Cortex of kidney (tissue), 1 donor: ENCODE measurements at places on chromosomes 5 and 9.

DNA sequence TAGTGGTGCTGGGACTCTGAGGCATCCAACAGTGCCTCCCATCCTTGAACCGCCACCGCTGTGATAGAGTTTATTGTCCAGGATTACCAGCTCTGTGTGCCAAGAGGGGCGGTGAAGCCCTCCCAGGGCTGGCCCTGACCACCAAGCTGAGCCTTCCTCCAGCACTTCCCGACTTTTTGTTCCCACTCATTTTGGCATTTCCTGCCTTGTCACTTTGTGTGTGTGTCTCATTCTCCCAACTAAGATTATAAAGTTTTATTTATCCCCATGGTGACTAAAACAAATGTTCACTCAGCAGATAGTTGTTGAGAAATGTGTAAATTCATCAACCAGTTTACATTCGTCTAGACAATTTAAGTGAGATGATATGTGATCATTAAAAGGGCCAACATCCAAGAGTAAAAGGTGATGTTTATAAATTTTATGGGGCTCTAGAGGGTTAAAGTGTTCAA lies 2.5 kb downstream of the F2R start:
- DNase-seq: no peak

- DNase-seq: no peak
Observed at GRCh38 chr5:139443831-139444453, 4.6 kb upstream of the DNAJC18 start.

GRCh38 chr5:166431456-166431855 lies 1860.0 kb upstream of the WWC1 start:
- DNase-seq: no peak

GRCh38 chr5:173201636-173202265 lies 33.3 kb downstream of the NKX2-5 start:
- no peak for DNase-seq

GRCh38 chr5:96857924-96858323 lies 18.4 kb upstream of the ERAP2 start:
- DNase-seq: no peak

DNA sequence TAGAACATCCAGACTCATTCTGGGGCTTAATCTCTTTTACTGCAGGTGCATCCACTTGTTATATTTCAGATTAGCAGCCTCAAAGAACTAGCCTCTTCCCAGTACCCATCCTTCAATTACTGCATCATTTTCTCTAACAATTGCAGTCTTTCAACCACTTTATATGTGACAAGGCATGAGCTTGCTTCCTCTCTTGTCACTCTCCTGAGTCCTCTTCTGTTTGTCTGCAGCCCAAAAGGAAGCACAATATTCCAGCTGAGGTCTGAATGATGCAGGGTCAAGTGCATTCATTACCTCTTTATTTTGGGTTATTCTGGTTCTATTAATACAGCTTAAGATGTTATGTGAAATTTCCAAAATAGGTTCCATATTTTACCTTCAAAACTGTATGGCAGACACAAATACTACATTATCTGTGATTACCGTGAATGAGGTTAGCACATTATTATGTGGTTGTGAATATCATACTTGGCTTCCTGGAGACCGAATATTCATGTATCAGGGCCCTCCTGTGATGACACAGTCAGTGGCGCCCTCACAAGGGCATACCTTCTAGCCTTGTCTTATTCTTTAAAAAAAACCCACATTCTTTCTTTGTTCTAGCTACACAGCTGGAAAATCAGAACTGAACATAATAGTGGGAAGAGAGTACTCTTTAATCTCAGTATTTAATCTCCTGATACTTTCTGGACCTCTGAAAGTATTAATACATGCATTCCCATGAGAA lies 323.8 kb downstream of the PDE4D start:
- DNase-seq: no peak

DNA sequence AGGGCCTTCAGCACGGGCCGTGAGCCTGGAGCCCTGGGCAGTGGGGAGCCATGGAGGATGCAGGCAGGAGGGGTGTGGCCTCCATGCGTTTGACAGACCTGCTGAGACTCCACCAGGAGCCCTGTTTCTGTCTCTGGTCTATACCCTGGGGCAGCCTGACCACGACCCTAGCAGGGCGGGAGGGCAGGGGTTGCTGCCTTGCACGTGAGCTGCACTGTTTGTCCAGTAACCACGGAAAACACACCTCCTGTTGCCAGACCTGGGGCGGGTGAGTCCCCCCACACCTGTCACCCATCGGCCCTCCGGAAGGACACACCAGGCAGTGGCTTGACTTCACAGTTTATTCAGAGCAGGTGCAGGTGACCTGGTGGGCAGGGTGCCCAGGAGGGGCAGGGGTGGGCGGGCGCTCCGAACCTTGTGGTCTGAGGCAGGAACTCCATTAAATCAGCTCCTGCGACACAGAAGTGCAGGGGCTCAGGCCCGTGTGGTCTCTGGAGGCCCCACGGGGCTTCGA lies 3.9 kb downstream of the LCN8 start:
- DNase-seq: no peak

DNA sequence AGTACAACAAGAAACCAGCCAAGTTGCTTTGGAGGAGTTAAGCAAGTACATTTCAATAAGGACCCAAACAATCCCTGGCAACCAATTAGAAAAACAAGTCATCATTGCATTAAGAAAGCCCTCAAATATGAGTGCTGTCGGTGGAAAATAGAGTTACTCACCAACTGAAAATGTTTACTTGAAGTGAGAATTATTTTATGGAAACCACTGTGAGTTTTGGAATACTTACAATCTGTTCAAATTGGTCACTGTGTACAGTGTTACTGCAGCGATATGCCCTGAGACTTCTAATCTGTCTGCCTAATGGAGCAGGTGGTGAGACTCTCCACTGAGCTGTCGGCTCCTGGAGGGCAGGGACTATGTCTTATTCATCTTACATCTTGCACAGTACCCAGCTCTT lies 1073.2 kb upstream of the DMAC1 start:
- no peak for DNase-seq

DNA sequence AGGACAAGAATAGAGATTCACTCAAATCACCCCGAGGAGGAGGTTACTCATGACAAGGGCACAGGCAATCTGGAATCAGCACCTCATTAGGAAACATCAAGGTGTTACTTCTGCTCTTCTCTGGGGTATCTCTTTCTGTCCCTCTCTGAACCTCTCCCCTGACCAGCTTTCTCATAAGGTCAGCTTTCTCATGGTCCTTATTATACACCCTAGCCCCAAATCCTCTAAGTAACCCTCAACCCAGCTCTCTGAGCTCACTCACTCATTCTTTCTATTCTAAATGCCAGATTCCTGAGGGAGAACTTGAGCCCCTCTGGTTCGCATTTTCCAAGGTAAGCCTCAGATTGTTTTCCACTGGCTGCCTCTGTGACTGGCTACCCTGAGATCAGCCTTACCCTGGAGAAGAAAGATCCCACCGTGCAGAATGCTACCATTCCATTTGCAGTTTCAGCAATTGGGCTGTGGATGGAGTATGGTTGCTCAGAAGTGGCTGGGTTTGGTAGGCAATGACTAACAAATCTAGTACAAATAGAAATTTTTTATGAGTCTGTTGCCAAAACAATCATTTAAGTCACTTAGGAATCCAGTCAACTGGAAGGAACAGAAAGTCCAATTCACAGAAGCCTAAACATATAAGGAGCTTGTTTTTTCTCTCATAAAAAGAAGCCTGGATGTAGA lies 9.0 kb upstream of the TIMD4 start:
- DNase-seq: no peak

DNA sequence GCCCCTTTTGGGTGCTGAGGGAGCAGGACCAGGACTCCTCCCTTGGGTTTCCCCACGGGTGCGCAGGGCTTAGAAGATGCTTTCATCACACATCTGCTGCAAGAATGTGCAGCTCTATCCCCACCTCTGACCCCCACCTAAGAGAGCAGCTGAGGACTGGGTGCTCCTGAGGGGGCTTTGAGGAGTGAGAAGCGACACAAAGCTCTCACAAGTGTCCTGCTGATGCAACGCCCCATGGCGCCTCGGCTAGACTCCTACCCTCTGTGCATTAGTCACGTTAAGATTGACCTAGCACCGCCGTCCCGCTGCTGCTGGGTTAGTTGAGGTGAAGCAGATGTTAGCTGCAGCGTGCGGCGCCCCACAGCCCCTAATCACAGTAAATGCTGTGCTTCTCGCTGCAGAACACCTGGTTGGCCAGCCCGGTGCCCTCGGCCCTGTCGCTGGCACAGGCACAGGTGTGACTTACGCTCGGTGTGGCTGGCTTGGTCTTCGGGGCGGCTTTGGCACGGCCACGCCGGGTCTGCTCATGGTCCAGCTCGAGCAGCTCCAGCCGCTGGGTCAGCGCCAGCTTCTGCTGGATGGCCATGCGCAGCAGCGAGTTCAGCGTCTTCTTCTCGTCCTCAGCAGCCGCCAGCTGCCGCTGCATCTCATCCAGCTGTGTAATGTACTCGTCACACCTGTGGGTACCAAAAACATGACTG lies 45.0 kb upstream of the IPPK start:
- no peak for DNase-seq

DNA sequence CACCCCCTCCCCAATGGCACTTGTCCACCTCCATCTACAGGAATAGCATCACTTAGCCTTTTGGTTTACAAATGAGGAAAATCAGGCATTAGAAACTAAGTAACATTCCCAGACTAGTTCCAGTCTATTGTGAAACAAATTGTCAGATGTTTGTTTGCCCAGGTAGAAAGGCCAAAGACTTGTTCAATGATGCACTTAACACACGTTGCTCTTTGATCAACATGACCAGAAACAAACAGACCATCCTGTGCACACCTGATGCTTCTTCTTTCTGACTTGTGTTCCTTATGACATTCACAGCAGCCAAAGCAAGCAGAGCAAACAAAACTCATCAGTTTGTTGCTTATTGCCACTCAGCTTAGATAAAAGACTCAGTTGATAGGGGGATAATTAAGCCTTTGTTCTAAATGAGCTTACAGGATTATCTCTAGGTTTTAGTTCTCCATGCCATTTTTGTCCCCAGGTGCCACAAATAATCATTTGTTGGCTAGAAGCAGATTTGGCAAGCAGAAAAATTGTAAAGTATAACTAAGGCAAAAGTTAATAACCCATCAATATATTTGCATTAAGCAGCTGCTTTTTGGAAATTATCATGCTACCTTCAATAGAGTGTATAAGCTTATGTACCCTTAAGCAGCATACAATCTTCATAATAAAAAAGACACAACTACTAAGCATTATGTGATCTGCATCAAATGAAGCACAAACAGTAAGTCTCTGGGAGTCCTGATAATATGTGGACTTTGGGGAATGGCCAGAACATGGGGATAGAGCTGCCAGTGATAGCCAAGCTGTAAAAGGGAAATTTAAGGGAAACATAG lies 26.3 kb upstream of the FST start:
- DNase-seq: no peak
